M059J (cell line): ENCODE measurements at places on chromosomes 4 and X. TPM values are rescaled to one million over a fixed set of nuclear protein-coding genes. Genes with fewer than 3 reads are reported as not detected.

RLIM gene
- total RNA-seq = 57.7 and 69.1 TPM in 2 replicates

ESX1 gene
- total RNA-seq = not detected in 2 replicates

IL21 gene
- not detected in 2 replicates for total RNA-seq

TAF7L gene
- not detected in 2 replicates for total RNA-seq

GCNA gene
- 0.20 and 1.0 TPM in 2 replicates for total RNA-seq

SUPT20HL2 gene
- 0.17 TPM in 1 of 2 replicates, not detected in the other for total RNA-seq

SPINK2 gene
- 3.1 TPM in 1 of 2 replicates, not detected in the other for total RNA-seq

TRIM61 gene
- not detected in 2 replicates for total RNA-seq
